ENCODE measurements at places on chromosomes 6 and 20.

DNA sequence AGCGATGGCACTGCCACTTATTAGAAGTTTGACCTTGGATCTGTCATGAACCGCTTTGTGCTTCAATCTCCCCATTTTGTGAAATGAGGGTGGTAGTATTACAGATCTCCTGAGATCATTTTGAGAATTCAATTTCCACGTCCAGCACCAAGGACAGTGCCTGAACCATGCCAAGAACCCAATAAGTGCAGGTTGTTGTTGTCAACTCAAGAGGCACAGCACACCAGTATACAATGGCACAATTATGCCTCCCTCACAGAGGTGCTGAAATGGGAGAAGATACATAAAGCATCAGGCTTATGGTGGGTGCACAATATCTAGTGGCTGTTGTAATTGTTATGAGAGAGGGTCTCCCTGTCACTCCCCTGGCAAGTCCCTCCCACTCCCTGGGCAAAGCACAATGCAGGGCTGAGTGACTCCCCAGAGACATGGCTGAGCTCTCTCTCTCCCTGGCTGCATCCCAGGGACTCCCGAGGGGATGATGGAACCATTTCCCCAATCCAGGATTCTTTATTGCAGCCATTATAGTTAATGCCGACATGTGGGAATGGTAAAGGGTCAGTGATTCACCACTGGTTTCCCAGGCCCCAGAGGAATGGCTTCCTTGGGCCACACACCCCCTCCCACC, 78.7 kb downstream of the CDH22 start:
- no peak for DNase-seq

- DNase-seq = no peak
Observed at GRCh38 chr20:825710-826421, 7.6 kb upstream of the FAM110A start.

- no peak for DNase-seq
Observed at GRCh38 chr6:5662797-5663196, 343.9 kb downstream of the NRN1 start.

- no peak for DNase-seq
Observed at GRCh38 chr6:163585932-163586437, 171.5 kb downstream of the QKI start.

GRCh38 chr6:42184475-42184874, 10.3 kb downstream of the GUCA1B start:
- no peak for DNase-seq

- no peak for DNase-seq
Observed at GRCh38 chr6:42012501-42013133, 37.7 kb upstream of the TAF8 start.

DNA sequence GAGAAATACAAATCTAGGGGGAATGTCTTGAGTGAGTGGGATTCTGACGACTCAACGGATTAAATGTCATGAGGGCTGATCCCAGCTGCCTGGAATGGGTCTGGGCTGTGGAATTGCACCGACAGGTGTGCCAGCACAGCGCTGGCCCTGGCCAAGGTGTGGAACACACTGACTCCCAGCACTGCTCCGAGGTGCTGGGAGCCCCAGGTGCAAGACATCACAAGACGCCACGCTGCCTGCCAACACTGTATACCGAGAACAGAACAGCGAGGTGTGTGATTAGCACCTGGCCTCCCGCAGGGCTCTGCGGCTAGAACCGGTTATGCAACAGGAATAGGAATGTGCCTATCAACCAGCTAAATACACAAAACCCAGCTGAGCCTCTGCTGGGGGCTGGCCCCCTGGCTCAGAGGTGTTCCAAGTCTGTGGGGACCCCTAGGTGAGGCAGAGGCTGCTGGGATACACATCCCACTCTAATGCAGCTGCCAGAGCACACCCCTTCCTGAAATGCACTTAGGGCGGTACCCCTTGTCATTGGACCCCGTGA, 24.8 kb upstream of the APMAP start:
- DNase-seq = no peak

GRCh38 chr6:56370127-56370540, 122.8 kb upstream of the COL21A1 start:
- DNase-seq = no peak

- DNase-seq = no peak
Observed at GRCh38 chr6:166987930-166988329, 11.3 kb upstream of the CEP43 start.

DNA sequence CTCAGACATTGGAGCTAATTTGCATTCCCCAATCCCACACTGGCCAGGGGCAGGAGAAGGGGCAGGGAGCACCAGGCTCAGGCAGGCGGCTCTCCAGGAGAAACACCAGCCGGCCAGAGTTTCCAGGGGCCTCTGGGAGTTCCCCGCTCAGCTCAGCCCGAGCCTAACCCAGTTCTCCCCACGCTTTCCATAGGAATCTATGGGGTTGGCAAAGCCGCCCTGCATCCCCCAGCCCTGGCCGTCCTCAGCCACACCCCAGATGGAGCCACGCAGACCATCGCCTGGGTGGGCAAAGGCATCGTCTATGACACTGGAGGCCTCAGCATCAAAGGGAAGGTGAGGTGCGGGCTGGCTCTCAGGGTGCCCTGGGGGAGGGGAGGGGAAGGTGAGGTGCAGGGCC, 8.2 kb downstream of the NPEPL1 start:
- no peak for DNase-seq

DNA sequence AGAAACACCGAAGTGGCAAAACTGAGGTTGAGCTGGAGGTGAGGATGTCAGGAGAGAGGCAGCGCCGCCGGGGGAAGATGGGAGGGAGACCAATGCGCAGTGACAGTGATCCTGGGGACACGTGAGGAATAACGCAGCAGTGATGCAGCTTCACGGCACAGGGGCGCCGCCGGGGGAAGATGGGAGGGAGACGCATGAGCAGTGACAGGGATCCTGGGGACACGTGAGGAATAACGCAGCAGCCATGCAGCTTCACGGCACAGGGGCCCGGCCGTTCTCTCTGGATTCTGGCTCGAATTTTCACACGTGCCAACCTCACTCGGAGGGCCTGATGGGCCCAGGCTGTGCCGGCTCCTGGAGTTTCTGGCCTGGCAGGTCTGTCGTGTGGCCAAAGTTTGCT, 94.7 kb downstream of the SMOC2 start:
- no peak for DNase-seq

- DNase-seq = no peak
Observed at GRCh38 chr6:116431964-116432595, 29.1 kb upstream of the CALHM6 start.

Measured in NK-92 treated with Interleukin-12 subunit alpha and Interleukin-12 subunit beta, amount 100 ng/mL, for 24 hours (cell line).